ENCODE measurements at places on chromosomes 13 and 19.

GRCh38 chr19:5386841-5387240 lies 46.2 kb upstream of the PTPRS start:
- no peak for DNase-seq

GRCh38 chr13:48843630-48844380 lies 131.9 kb upstream of the FNDC3A start:
- no peak for DNase-seq

DNA sequence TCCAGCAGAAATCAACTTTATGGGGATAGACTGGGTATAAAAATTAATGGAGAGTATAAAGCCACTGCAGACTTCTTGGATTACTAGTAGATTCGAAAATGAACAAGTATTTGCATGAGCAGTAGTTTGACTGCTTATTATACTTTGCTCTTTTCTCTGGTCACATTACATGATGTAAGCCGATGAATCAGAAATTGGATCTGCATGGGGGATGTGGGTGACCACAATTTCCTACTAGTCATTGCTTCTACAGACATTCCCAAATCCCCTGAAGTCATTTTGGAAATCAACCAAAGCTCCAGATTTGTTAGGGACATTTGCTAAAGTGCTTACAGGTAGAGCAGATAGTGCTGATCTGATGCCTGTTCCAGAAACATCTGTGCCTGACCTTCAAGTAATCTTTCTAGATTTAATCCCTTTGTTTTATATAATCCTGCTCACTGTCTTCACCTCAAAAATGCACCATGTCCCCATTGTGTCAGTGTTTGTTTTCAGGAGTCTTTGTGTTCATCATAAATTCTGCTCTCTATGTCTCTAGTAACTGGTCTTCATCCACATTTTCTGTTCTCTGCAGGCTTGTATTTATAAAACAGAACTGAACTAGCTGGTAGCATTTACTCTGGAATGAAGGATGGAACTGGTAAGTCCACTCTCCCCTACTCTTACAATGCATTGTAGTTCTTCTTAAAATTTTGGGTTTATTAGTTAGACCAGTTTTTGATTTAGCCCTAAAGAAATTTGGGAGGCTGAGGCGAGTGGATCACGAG lies 201.5 kb upstream of the CSNK1A1L start:
- DNase-seq = no peak

DNA sequence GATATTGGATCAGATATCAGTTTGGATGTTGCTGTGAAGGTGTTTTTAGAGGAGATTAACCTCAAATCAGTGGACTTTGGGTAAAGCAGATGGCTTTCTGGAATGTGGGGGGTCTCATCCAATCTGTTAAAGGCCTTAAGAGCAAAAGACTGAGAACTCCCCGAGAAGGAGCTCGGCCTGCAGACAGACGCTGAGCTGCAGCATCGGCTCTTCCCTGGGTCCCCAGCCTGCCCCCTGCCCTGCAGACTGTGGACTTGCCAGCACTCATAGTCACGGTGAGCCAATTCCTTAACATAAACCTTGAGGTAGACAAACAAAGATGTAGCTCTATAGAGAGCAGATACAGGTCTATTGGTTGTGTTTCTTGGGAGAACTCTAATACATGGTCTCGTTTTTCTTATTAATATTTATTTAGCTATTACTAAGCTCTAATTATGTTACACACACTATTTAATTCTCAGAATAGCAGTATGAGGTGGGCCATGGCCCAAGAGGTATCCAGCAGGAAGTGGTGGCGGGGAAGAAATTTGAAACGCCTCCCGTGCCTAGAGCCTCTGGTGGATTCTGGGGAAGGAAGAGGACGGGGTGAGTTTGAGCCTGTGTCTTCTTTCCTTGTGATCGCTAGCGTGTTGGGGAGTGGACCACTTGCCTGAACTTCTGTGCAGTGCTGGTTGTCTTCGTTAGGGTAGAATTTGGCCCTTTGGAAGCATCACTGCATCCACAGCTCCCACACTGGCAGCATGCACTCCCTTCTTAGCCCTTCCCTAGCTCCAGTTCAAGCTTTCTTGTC lies 305.3 kb downstream of the TEX29 start:
- no peak for DNase-seq

DNA sequence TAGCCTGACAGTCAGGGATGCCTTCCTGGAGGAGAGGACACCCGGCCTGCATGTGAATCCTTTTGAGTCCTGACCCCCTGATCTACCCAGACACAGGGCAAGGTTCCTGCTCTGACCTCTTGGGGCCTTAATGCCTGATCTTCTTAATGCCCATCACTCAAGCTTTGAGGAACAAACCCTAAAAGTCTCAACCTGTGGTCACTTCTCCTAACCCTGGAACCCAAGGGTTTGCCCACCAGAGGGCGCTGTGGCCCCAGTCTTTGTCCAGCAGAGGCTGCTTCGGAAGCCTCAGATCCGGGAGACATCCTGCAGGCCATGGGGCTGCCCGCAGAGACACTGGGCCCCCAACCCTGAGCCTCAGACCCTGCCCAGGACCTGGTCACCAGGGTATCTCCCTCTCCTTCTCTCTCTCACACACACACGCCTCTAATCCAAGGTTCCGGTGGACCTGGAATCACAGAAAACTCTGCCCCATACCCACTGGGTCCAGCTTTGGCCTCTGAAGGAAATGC lies 9.8 kb upstream of the DPF1 start:
- peak; percentile 84 for DNase-seq

GRCh38 chr19:58229255-58229639 lies 533 bp downstream of the ZNF544 start:
- DNase-seq = no peak

GRCh38 chr13:30982506-30982905 lies 50.0 kb downstream of the TEX26 start:
- no peak for DNase-seq

- no peak for DNase-seq
Measured at GRCh38 chr13:76637641-76638141, 248.5 kb downstream of the KCTD12 start.

DNA sequence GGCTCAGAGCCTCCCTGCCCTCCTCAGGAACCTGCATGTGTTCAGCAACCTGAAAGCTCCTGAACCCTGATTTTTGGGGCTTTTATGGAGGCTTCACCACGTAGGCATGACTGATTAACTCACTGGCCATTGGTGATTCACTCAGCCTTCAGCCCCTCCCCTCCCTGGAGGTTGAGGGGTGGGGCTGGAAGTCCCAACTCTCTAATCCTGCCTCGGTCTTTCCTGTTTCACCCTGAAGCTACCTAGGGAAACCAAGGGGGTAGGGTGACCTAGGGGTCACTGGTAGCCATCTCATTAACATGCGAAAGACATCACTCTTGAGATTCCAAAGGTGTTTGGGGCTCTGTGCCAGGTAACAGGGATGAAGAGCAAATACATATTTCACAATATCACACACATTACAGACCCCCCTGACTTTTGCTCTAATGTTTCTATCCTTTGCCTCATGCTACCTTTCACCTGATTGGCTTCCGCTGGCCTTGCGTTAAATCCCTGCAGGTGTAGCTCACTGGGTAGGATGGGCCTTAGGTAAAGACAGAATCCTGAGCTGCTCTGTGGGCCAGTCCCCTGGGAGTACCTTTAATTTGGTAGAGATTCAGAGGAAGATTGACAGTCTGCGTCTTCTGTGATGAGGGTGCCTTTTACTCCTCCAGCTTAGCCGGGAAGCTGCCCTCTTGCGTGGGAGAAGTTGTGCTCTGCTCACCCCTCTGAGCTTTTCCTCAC lies 260.6 kb downstream of the ATP8A2 start:
- no peak for DNase-seq

DNA sequence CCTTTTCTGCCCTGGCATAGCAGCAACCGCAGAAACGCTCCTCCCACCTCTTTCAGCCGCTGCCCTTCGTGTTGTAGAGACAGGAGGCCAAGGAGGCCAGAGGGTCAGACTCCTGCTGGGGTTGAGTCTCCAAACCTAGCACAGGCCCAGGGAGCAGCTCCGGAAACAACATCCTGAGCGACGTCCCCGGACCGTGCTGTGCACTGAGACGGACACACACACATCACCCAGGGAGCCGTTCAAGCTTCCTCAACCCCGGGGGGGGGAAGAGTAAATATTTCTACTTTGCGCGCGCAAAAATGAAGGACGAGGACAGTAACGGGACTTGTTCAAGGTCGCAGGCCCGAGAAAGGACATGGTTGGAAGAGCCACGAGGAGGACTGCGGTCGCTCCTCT lies 657 bp downstream of the ZNF550 start:
- DNase-seq = no peak

GRCh38 chr19:7911508-7912143 lies 3.0 kb upstream of the TGFBR3L start:
- DNase-seq = no peak

GRCh38 chr19:13053761-13054625 lies 48.7 kb downstream of the LYL1 start:
- DNase-seq = peak; percentile 88

DNA sequence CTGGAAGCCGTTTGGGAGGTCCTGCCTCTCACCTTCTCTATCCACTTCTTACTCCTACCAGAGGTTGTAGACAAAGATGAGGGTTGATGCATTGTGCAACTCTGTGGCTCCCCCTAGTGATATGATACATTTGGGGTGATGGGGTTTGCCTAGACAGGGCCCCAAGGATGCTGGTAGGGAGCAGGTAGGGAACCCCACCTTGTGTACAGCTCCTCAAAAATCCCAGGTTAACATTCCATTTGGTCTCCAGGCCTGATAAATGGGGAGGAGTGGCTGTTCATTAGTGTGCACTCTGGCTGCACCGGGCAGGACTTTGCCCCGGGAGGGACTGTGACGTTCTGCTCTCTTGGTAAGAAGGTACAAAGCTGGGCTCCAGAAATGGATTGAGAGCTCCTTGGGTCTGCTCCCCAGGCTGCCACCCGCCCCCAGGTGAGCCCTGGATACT lies 19.2 kb downstream of the SIGLEC8 start:
- no peak for DNase-seq

DNA sequence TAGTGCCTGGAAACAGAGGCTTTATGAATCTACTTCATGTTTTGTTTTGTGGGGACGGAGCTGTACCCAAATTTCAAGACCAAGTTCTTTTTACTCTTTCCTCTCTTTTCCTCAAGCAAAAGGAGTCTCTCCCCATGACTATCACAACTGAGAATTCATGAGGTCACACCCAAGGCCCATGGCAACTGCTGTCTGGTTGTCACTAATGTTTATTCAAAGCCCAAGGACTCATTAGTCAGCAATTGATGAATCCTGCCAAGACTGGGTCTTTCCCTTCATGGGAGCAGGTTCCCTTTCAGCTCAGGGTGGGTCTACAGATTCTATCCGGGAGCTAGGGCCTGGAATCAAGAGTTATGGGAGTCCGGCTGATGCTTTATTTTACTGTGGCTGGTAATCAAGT lies 441.5 kb upstream of the PCDH20 start:
- no peak for DNase-seq

- DNase-seq = peak; percentile 68
Measured at GRCh38 chr13:24270639-24271141, 38.7 kb upstream of the C1QTNF9 start.

DNA sequence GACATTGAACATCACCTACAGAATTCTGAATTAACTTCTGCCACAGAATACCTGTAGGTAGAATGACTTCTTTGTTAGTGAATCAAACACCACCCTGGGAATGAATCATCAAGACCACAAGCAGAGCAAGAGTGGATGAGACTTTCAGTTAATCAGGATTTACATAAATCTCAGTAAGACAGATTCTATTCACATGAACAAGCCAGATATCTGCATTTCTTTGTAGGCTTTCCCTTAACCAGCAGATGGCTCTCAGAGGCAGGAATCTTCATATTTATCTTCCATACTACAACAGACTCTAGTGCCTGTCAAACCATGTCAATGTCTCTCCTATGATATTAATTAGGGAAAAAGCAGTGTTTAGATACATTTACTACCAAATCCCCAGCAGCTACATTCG lies 412.1 kb downstream of the KLF12 start:
- no peak for DNase-seq

DNA sequence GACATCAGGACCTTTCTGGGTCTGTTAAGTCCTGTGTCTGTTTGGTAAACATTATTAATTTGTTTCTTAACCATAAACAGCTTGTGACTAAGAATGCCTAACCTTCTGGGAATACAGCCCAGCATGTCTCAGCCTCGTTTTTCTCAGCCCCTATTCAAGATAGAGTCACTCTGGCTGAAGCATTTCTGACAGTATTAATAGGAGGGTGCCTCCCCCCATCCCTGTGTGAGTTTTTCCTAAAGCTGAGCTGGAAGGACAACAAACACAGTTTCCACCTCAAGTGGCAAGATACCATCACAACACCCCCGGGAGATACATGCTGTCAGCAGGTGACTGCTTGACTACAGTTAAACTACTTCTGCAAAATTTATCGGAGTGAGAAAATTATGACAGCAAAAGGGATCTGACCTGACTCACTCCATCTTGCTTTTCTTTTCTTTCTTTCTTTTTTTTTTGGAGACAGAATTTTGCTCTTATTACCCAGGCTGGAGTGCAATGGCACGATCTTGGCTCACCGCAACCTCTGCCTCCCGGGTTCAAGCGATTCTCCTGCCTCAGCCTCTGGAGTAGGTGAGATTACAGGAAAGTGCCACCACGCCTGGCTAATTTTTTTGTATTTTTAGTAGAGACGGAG lies 59.3 kb upstream of the ABCC4 start:
- no peak for DNase-seq

Measured in right forelimb (tissue), 1 donor.